Cardiac fibroblast (primary cell): ENCODE measurements at places on chromosomes 2 and 18.

GRCh38 chr2:63737081-63737751 lies 104.5 kb upstream of the UGP2 start:
- DNase-seq: no peak

GRCh38 chr2:236083934-236084333 lies 84.3 kb downstream of the GBX2 start:
- DNase-seq: no peak

DNA sequence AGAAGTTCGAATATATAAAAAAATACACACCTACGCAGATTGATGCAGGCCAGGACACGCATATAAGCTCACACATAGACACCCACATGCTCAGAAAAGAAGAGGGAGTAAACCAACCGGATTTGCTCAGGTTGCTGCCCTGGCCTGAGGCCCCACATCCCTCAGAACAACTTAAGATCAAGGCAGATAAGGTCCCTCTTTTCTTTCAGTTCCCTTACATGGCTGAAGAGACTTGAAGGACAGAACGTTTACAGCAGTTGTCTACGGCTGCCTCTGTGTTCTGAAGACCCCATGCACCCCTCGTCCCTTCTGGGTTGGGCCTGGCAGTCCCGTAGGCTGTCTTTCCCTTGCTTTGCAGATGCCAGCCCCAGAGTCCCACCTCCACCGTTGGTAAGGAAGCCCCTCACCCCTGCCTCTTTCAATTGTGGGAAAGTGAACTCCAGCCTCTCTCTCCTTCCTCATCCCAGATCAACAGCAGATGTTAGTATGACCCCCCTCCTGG lies 4.3 kb upstream of the NAGK start:
- DNase-seq: no peak

DNA sequence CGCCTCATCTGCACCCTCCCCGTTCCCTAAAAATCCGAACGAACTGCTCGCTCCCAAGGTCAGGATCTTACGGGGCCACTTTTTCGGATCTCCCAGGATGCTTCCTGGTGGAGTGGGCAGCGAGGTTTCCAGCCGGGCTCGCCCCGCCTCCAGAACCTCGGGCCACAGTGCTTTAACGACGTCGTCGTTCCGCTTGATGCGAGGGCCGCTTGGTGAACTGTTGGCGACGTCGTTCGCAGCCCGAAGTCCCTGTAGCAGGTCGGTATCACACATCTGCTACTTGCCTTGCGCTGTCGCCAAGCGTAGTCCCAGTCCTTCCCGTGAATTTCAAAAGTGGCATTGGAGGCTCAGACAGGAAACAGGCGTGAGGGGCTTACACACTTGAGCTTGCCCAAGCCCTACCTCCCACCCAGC lies 15.3 kb downstream of the EVX2 start:
- DNase-seq: no peak

DNA sequence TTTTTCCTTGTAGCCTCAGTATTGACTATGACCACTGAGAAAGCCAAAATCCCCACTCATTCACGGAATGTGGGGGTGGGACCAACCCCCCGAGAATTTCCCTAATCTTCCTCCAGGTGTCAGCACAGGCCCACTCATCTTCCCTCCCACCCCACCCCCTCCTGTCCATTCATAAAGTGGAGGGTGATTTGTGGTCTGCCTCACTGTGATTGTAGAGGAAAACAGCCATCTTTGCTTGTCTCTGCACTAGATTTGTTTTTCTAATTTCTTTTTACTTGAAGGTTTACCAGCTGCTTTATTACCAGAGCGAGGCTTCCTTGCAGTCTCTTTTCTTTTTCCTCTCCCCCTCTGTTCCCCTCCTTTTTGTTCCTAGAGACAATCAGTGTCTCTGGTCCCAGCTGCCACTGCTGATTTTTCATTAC lies 171.8 kb downstream of the ICOS start:
- DNase-seq: no peak

DNA sequence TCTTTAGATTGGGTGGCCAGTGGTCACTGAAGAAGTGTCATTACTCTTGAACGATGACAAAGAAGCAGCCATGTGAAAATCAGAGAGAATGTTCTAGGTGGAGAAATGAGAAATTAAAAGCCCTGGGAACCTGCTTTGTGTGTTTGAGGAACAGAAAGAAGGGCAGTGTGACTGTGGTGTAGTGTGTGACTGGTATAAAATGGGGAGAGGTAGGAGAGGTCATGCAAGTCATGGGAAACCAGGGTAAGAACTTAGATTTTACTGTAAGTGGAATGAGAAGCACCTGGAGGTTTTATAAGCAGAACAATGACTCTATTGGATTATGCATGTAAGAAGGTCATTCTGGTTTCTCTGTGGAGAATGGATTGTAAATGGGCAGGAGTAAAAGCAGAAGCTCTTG lies 12.2 kb downstream of the ICOS start:
- no peak for DNase-seq

- no peak for DNase-seq
Measured at GRCh38 chr18:13378150-13378549, 159.6 kb downstream of the LDLRAD4 start.

DNA sequence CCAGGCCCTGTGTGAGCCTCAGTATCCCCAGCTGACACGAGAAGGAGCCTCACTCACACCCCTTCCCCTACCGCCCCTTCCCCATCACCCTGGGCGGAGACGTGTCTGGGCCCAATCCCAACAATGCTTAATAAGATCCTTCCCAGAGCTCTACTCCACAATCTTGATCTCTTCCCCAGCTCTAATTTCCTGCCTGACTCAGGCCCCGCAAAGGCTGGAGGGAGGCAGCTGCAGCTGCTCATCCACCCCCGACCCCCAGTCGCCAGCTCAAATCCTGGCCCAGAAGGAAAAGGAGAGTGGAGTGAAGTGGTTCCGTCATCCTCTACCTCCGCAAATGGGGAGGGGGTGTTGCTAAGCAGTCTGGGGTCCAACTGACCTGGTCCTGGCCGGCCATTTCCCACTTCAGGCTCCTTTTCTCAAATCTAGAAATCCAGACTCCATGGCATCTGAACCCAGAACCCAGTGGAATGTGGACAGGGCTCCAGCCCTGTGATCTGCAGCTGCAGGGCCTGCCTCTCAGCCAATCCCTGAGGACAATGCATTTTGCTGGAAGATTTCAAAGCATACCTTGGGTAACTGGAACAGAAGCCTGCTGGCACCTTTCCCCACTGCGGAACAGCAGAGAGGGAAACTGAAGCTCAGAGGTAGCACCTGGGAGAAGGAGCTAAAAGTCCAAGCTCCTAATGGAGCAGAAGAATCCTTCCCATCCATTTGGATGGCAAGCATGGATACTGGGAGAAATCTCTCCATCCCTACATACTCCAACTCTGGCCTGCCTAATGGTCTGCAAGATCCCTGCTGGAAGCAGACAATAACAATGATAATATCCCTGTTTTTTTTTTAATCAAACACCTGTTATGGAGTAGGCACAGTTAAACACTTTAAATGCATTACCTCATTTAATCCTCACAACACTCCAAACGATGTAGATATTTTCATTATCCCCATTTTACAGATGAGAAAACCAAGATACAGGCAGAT lies 5.6 kb upstream of the TNS1 start:
- DNase-seq: peak; percentile 33

DNA sequence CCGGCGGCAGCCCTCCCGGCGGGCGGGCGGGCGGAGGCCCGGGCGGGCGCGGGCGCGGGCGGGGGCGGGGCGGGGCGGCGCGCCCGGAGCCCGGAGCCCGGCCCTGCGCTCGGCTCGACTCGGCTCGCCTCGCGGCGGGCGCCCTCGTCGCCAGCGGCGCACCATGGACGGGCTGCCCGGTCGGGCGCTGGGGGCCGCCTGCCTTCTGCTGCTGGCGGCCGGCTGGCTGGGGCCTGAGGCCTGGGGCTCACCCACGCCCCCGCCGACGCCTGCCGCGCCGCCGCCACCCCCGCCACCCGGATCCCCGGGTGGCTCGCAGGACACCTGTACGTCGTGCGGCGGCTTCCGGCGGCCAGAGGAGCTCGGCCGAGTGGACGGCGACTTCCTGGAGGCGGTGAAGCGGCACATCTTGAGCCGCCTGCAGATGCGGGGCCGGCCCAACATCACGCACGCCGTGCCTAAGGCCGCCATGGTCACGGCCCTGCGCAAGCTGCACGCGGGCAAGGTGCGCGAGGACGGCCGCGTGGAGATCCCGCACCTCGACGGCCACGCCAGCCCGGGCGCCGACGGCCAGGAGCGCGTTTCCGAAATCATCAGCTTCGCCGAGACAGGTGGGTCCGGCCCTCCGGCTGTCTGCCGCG lies at the start of gene INHBB:
TSS of gene INHBB (plus strand) at position 111 of the 641 bp plus-strand sequence. CDS start at position 164, 53 bp downstream.
- no peak for DNase-seq

DNA sequence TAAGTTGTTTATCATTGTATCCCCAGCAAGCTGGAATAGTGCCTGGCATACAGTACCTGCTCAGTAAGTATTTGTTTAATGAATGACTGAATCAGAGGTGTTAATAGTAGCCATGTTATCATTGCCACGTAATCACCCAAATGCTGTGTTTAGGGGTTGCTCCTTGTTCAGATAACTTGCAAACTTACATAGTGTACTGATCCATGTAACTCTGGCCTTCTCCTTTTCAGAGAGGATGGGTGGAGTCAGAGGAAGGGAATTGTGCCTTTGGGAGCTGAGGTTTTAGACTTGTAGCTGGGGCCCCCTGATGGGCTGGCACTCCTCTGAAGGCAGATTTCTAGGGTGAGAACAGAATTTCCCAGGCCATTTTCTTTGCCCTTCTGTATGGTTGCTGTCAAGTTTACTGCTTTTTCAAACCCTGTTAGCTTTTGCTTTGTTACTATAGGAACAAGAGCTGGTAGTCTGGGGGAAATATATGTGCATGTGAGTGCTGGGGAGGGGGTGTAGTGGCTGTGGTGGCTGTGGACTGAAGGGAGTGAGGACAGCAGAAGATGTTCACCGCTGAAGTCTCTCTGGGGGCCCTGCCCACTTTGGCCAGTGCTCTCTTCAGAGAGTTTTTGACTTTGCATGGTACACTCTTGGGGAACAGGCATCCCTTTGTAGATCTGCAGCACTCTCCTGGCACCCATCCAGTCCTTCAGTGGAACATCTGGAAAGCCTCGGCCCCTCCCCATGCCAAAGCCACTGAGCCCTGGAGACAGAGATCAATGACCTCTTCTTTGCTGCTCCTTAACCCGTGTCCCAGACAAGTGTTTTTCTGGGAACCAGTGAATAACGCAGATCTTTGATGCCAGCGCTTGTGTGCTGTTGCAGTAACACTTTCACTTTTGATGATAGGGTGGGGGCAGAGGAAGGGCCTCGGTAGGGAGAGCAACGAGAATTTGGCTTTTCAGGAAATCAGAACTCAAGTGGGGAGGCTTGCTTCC lies 209.0 kb downstream of the PRKCE start:
- DNase-seq: peak; percentile 77

GRCh38 chr2:66849153-66849755 lies 414.3 kb downstream of the MEIS1 start:
- DNase-seq: no peak
